ENCODE measurements at places on chromosomes 5 and 9.

DNA sequence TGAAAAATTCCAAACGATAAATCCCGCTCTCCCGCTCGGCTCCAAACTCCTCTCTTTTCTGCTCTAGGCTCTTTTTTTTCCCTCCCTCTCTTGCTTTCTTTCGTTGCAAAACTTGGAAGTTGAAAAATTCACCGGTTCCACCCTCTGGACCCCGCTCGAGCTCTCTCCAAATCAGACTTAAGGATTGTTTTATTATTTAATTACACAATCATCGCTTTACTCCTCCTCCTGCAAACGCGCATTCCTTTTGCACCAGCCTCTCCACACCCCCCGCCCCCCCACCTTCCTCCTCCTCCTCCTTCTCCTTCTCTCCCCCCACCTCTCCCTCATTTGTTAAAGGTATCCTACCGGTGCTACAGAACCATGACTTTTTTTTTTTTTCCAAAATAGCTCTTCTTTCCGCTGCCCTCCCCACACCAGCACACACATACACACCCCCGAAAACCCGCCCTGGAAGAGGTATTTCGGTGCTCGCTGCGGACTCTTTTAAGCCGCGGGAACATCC is 535 bp upstream of the NFIB start:
- peak; percentile 88 for DNase-seq

- DNase-seq, result no peak
These were observed 116.2 kb upstream of the TMEM161B start for GRCh38 chr5:88384886-88385285.

- DNase-seq, result no peak
These were observed 382.7 kb downstream of the ENC1 start for GRCh38 chr5:74257645-74258313.

DNA sequence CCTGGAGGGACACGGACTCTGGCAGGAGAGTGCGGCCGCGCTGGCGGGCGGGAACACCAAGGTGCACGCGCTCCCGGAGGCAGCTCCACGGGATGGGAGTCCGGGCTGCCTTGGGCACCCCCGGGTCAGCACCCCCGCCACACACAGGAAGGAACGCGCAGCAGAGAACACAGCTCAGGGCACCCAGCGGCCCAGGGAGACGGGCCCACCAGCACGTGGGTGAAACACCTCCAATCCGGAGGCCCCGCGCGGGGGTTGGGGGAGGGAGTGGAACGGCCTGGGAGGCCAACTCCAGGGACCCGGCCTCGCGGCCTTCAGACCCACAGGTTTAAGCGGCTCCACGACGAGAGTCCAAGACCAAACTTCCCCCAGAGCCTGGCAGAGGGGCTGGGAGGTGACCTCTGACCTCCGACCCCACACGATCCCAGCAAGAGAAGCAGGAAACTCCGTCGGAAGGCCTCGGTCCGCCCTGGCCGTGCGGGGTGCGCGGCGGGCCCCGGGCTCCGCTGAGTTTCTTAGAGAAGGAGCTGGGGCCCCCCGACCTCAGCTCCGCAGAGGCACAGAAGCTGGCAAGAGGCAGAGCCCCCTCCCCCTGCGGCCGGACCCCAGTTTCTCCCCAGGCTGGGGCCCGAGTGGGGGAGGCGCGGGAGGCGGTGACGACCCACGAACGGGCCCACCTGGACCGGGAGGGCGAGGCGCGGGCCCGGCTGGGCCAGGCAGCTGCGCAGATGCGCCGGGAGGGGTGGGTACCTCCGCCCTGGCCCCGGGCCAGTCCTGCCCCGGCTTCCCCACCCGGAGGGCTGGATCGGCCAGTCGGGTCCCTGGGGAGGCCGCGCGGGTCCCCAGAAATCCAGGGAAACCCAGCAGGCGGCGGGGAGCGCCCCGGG is 851 bp downstream of the NACC2 start:
- no peak for DNase-seq

GRCh38 chr9:86099701-86100364 is 475 bp upstream of the GOLM1 start:
- no peak for DNase-seq

GRCh38 chr5:50967563-50968355 is 301.3 kb downstream of the PARP8 start:
- DNase-seq, result no peak

- DNase-seq, result no peak
These were observed 105.9 kb upstream of the IER5L start for GRCh38 chr9:129283705-129284606.

DNA sequence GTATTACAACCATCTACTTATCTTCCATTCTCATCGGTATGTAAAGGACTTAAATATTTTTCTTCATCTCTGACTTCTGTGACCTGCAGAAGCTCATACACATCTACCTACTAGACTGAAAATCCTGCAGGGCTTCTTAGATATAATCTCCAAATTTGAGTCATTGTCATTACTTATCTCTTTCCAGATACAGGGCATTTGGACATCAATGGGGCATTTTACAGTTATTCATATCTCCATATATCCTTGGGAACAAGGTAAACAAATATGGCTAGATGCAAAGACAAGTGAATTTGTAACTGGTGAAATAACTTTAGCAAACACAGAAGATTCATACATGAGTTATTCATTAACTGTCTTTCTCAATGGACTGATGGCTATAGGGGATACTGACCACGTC is 37.7 kb upstream of the IL7R start:
- DNase-seq, result no peak

- no peak for DNase-seq
These were observed 16.7 kb downstream of the PIK3R1 start for GRCh38 chr5:68232277-68232676.

DNA sequence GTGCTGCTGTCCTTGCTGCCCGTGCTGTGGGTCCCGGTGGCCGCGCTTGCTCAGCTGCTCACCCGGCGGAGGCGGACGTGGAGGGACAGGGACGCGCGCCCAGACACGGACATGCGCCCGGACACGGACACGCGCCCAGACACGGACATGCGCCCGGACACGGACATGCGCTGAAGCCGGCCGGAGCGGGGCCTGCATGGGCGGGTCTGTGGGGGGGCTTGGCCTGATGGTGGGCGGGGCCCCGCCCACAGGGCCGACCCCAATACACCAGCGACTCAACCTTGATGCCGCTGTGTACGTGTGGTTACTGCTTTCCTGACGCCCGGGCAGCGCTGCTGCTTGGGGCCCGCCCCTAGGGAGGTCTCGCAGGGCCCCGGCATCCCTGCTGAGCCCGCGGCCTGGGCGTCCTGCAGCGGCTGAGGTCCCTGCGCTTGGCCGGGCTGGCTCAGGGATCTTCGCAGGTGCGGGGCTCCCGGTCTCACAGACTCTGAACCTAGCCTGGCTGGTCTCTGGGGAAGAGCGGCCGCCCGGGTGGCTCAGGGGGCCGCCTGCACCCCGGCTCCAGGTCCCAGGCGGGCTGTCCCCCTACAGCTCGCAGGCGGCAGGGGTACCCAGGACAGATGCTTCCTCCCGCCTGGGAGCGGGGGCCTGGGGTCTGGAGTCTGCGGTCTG is 20.9 kb downstream of the SLC6A18 start:
- DNase-seq, result no peak

DNA sequence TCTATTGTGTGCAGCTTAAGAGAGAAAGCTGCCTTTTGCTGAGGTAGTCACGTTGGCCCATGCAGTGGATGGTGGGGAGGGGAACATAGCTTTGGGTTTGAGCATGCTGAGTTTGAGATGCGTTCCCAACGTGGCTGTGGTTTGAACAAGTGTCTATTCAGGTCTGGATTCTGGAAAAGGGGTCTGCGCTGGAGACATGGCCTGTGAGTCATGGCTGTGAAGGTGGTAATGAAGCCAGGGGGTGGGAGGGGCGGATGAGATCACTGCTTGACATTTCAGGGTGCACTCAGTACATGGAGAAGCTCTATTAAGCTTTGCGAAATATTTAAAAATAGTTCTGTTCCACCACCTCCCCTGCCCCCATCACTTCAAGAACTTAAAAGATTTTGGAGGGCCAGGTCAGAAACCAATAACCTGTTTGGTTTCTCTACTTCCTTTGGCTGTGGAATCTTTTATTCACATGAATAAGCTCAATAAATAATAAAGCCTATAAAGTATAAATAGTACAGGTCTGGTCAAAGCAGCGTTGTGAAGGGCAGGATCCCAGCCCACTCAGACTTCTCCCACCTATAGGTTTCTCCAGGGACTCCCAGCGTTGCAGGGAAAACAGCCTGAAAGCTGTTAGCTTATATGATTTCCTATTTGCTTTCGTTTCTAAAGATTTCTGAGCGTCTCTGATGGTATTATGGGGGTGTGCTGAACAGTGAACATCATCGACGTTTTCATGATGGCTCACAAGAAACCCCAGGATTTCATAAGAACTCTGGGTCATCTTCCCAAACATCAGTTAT is 189.9 kb downstream of the NSG2 start:
- DNase-seq, result no peak

DNA sequence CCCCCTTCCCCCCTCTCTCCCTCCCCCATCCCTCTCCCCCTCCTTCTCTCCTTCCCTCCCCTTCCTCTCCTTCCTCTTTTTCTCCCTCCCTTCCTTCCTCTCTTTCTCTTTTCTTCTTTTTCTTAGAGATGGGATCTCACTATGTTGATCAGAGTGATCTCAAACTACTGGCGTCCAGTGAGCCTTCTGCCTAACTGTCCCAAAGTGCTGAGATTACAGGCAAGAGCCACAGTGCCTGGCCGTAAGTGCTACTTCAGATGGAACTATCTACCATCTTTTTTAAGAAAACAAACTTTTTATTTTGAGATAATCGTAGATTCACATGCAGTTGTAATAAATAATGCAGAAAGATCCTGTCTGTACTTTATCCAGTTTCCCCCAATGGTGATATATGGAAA is 6.3 kb downstream of the RCL1 start:
- no peak for DNase-seq

- DNase-seq, result no peak
These were observed 9.4 kb upstream of the LRRTM2 start for GRCh38 chr5:138884554-138884953.

GRCh38 chr5:13611604-13612003 is 332.9 kb downstream of the DNAH5 start:
- no peak for DNase-seq

- no peak for DNase-seq
These were observed 43.9 kb downstream of the PAM start for GRCh38 chr5:102799017-102799416.

DNA sequence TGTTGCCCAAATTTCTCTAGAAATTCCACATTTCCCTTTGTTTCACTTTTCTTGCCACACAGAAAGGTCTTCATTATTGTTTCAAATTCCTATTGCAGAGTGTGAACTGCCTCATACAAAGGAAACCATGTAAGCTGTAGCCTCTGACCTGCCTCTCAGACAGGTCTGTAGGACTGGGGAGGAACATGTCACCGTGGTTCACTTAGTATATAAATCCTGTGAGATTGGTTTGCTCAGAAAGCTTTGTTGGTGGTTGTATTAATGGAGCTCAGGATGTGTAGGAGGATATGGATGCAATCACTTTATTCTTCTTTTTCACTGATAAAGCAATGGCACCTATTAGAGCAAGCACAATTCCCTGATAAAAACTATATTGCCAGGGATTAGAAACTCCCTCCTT is 4.2 kb downstream of the SGCD start:
- DNase-seq, result no peak

DNA sequence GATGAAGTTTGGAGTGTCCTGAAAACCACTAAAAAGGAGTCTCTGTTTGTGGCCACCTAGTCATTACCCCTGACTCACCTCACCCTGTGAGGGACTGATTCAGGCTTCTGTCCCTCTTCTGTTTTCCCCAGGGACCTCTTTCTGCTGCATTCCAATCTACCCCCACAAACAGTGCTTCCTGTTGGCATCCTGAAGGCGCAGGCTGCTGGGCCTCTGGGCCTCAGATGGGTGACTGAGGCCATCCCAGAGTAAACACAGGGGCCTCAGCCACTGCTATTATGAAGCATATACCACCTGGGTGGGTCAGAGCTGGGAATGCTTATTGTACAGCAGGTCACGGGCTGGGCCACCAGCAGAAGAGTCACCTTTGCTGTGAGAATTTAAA is 20.0 kb downstream of the MORN5 start:
- no peak for DNase-seq

DNA sequence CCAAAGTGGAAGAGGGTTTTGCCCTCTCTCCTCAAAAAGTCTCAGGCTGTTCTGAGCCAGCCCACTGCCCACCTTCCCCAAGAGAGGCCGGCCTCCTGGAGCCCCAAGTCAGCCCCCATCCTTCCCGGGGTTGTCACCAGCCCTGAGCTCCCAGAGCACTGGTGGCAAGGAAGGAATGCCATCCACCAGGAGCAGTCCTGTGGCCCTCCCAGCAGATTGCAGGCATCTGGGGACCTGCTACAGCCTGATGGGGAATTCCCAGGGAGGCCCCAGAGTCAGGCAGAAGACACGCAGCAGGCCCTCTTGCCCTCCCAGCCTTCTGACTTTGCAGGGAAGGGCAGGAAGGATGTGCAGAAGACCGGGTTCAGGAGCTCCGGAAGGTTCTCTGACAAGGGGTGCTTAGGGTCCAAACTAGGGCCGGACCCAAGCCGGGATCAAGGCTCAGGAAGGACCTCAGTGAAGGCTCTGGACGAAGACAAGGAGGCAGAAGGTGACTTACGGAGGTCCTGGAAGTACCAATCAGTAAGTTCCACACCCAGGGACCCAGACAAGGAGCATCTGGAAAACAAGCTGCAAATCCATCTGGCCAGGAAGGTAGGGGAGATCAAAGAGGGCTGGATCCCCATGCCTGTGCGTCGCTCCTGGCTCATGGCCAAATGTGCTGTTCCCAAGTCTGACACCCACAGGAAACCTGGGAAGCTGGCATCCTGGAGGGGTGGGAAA is 3.7 kb downstream of the SPATA31E1 start:
- no peak for DNase-seq

DNA sequence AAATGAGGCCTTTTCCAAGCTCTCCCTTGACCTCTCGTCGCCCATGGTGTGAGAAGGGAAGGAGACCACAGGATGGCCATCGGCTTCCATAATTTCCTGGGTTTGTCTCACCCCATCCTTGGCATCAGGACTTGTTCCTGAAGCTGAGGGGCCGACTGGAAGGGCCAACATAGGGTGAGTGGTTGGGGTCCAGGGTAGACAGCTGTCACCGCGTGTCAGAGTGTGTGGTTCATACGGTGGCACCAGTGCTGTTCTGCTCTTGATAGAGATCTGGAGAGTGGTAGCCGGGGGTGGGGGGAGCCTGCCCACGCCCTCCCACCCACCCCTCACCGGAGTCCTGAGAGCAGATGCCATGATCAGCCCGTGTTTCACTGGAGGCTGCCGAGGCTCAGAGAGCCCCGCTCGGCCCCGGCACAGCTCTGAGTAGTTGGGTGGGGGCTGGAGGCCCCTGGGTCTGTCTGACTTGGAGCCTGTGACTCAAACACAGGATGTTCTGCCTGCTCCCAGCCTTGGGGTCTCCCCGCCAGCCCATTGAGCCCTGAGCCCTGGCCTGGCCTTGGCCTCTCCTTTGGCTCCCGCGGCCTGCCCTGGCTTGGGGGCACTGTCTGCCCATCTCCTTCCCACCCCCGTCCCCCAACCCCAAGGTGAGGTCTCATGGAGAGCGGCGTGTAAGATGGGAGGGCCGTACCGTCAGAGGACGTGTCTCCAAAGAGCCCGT is 53.1 kb upstream of the IER5L start:
- DNase-seq, result no peak

GRCh38 chr5:113266227-113266912 is 168.4 kb downstream of the TSSK1B start:
- no peak for DNase-seq

Data from NCI-H1694 (cell line).